ENCODE measurements at places on chromosomes 5 and 9.

DNA sequence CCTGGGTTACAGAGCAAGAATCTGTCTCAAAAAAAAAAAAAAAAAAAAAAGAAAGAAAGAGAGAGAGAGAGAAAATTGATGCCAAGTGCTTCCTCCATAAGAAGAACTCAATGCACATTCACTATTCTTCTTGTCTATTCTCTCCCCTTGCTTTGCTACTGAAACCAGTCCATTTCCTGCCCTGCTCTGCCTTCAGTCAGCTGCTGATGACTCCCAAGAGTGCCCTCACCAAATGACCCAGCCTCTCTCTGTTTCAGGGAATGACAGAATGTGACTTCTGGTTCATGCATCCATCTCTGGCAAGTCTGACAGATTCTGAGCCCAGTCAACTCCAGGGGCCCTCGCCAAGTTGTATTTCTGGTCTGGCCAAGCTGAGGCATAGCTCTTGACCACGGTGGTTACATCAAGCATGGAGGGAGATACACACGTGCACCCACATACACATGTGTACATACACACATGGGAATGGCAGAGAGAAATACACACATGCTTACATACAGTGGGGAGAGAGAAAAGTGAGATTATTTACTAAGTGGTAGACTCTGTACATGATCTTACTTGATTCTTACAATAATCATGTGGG lies 106.2 kb downstream of the NSG2 start:
- DNase-seq = no peak

DNA sequence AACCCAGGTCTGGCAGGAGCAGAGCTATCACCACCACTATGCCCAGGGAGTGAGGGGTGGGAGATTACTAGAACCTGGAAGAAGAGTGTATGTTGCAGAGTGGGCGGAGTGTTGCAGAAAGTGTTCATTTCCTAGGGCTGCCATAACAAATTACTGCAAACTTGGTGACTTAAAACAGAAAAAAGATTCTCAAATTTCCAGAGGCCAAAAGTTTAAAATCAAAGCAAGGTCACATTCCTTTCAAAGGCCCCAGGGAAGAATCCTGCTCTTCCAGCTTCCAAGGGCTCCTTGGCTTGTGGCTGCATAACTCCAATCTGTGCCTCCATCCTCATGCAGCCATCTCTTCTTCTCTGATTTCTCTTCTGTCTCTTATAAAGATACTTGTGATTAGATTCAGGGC lies 30.6 kb upstream of the SPINK4 start:
- no peak for DNase-seq

- no peak for DNase-seq
Observed at GRCh38 chr5:172574871-172575223, 66.2 kb upstream of the NEURL1B start.

- DNase-seq = no peak
Observed at GRCh38 chr5:123997462-123998215, 485.7 kb downstream of the CSNK1G3 start.

GRCh38 chr9:2117527-2117926 lies 102.4 kb downstream of the SMARCA2 start:
- no peak for DNase-seq

- DNase-seq = no peak
Observed at GRCh38 chr5:88883836-88884607, 1.0 kb upstream of the MEF2C start.
